ENCODE measurements at places on chromosomes 1 and 21.
A peak's percentile ranks its signal among the peaks of the same experiment; 100 is the strongest.

DNA sequence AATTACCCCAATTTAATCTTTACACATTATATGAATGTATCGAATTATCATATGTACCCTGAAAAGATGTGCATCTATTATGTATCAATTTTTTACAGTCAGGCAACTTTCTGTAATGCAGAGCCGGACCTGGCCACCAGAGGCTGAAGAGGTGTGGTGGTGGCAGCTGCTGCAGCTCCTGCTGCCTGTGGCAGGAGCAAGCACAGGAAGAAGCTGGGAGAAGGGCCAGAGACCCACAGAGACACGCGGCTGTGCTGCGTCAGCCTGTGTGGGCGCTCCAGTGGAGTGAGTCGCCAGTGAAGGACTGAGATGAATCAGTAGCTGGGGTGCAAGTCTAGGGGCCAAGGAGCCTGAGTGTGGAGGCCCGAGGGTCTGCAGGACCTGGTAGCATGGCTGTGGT lies 74.3 kb upstream of the COG2 start:
- DNase-seq, result peak; percentile 16

DNA sequence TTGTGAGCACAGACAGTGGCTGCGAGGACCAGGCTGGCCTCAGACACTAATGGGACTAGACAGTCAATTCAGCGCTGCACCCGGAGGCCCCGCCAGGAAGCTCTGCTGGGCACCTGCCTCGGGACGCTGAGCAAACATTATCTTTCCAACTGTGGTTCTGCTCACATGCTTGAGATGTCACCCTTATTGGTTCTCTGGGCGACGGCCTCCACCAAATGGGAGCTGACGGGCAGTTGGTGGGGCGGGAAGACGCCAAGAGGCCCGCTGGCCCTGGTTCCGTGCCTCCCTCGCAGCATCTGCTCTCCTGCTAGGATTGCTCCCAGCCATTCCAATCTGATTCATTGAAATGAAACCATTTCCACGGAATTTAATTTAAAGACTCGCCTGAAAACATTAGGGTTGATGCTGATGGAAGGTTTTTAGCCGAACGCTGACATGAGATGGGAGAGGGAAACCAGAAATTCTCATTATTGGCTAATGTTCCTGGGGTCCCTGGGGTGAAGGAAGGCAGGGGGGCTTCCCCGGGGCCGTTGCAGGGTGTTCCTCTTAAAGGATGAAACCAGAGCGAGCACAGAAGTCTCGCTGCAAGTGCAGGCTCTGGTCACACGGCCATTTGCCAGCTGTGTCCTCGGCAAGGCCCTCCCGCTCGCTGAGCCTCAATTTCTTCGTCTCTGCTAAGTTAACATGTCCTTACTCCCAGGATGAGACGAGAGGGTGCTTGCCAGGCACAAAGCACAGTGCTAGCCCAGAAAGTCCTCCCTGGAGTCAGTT lies 512.2 kb downstream of the NPHP4 start:
- no peak for DNase-seq

DNA sequence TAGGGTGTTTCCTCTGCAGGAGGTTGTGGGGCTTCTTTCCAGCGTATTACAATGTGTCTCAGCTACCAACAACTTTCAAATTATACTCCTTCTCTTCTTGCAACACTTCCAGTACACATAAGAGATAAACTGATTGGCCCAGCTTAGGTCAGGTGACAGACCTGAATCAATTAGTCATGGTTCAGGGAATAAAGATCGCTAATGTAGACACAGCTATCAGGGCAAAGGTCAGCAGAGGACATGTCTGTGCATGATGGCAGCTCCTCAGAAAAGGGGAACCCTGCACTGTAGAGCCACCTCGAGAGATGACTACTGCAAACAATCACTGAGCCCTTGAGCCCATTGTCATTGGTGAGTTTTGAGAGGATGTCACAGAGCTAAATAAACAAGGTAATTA lies 36.8 kb upstream of the PKN2 start:
- no peak for DNase-seq

GRCh38 chr1:198118134-198118533 lies 38.7 kb upstream of the NEK7 start:
- no peak for DNase-seq

- DNase-seq, result no peak
Measured at GRCh38 chr1:179175011-179175841, 54.3 kb downstream of the ABL2 start.

DNA sequence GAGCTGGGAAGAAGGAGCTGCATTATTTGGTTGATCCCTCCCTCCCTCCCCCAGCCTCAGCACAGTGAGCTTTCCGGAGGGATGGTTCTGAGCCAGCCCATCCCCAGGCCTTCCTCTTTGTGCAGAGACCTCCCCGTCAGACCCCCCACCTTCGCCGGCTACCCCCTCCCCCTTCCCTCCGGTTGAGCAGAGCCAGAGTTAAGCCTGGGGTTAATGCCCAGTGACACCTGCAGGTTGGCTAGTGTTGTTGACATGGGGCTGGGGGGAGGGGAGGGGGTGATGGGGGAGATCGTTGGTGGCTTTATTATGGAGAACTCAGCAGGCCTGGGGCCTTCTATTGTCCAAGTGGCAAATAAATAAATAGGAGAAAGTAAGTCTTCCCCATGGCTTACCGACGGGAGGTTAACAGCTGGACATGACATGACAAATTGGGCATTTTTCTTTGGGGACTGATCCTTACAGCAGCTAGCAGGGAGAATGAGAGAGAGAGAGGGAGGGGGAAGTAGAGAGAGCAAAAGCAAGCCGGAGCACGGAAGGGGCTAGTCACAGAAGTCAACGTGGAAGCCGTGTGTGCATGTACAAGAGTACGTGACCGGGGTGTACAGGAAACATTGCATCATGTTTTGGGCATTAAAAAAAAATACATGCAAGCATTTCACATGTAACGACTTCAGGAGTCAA lies 131.1 kb downstream of the TMEM53 start:
- DNase-seq, result no peak

DNA sequence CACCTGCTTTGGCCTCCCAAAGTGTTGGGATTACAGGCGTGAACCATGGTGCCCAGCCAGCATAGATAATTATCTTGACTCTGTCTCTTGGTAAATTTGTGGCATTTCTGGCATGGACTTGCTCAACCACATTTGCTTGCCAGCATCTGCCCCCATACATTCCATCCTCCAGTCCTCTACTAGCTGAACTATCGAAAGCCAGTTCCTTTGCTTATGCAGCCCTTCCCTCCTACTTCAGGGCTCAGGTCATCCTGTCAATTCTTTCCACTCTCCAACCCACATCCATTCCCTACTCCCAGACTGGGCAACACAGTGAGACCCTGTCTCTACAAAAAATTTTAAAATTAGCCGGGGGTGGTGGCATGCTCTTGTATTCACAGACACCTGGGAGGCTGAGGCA lies 13.0 kb upstream of the UQCRHL start:
- no peak for DNase-seq

All from activated CD4-positive, alpha-beta T cell treated with anti-CD3 and anti-CD28 coated beads, Interleukin-2, Interleukin-6, amounts not matched to agents 100 ng/mL and 50 ng/mL, durations not matched to agents 16 hours and 8 hours (primary cell).